EL (cell line): ENCODE measurements at places on chromosomes 7 and 10.

- DNase-seq, result no peak
Observed at GRCh38 chr10:123270806-123271205, 116.6 kb downstream of the BUB3 start.

DNA sequence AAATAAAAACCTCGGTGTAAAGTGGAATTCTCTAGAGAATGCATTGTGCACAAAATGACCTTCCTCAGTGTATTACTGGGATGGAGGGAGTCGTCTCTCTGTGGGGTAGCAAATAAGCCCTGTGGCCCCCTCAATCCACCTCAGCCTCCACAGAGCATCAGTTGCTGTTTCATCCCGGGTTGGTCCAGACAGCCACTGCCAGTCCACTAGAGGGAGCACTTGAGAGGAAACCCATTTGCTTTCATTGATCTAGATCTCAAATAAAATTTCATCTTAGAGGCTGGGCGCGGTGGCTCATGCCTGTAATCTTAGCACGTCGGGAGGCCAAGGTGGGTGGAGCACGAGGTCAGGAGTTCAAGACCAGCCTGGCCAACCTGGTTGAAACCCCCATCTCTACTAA is 1128.7 kb downstream of the CNTNAP2 start:
- DNase-seq, result peak; percentile 42

GRCh38 chr7:29937132-29937531 is 52.5 kb downstream of the SCRN1 start:
- DNase-seq, result no peak

DNA sequence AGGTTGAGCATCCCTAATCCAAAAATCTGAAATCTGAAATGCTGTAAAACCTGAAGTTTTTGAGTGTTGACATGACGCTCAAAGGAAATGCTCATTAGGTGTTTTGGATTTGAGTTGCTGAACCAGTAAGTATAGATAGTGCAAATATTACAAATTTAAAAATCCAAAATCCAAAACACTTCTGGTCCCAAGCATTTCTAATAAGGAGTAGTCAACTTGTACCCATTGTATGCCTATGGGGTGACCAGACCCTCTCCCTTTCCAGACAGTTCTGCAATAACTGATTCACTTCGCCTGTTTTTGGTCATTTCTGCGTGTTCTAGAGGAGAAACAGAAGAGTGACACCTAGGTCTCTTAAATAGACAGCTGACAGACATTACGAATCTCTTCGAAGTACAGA is 90.3 kb downstream of the MMRN2 start:
- DNase-seq, result no peak

DNA sequence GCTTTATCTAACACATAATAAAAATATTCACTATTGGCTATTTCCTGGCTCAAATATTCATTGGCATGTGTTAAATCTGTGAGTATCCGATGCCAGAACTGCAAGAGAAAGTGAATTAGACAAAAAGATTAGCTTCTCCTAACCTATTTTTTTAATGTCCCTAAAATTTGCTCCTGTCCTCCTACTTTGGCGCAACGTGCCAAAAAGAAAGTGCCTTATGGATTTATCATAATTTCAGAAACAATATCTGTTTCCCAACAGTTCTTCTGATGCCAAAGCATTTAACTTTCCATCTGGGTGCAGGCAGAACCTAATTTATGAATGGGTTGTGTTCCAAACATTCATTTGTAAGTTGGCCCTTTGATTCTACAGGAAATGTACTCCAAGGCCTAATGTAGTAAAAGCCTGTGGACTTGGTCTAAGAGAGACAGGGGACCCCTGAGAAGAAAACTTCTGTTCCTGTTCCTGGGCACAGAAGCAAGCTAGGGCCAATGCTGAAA is 15.4 kb downstream of the PIP4K2A start:
- DNase-seq, result no peak

DNA sequence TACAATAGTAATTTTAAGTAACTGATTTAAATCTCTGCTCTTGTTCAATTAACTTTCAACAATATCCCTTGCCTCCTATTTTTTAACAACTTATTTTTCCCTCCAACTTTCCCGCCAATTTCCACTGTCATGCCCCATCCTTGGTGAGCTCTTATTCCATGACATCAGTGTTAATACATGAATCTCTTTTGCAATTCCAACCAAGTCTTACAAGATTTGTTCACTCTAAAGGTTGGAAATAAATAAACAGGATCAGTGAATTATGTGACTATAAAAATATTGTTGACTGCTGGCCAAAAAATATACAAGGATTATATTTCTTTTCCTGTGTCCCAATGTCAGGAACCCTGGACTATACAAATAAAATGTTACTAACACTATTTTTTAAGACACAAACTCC is 21.0 kb upstream of the AGMO start:
- DNase-seq, result no peak

DNA sequence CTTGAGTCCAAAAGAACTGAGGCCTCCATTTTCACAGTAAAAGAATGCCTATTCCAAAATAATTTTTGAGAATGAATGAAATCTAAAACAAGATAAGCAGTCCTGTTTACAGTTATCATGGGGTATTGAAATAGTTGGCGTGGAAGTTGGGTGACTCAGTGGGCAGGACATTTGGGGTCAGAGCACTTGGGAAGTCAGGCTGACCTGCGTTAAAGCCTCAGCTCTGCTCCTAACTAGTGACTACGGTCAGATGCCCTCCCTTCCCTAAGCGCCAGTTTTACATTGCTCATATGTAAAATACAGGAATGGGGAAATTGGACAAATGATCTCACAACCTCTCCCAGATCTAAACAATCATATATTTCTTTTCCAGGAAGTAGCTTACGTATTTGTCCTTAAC is 2.3 kb upstream of the PAPSS2 start:
- peak; percentile 96 for DNase-seq

GRCh38 chr10:84765656-84766055 is 437.3 kb downstream of the CCSER2 start:
- no peak for DNase-seq

DNA sequence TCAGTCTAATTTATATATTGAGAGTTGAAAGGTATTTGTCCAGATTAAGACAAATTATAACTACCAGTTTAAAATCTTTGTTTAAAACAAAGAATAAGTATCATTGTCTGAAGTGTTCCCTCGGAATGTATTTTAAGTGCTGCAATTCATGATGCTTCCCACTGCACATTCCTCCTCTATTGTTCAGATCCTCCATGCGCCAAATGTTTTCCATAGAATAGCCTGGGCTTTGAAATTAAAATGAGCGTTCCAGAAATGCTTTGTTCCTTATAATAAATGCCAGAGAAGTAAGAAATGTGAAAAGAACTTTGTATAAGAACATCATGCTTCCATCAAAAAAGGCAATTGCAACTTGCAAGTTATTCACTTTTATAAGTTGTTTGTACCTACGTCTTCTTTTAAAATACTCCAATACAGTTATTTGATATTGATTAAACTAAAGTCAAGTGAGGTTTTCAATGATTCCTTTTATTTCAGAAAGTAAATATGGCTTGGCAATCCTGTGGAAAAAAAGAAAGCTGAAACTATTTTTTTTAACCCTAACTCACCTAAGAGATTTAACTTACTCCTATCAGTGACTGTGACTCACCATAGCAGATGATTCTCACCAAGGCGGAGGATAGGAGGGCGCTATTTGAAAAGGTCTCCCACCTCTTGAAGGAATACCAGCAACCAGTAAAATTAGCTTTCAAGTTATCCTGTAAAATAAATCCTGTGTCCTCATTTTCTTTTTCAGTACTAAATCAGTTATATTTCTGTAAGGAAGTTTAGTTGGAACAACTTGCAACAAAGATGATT is 85.8 kb downstream of the CTNNA3 start:
- DNase-seq, result peak; percentile 57

DNA sequence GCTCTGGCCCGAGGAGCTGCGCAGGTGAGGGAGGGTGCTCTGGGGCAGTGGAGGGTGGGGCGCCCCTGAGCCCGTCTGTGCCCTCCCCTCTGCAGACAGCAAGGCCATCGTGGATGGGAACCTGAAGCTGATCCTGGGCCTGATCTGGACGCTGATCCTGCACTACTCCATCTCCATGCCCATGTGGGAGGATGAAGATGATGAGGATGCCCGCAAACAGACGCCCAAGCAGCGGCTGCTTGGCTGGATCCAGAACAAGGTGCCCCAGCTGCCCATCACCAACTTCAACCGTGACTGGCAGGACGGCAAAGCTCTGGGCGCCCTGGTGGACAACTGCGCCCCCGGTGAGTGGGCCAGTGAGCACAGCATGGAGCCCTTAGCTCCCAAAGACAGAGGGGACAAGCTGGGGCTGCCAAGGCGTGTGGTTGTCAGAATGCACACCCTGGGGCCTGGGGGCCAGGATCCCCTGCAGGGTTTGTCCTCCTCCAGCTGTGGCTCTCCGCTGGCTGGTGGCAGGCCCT is 5.1 kb downstream of the FLNC start:
- DNase-seq, result no peak

DNA sequence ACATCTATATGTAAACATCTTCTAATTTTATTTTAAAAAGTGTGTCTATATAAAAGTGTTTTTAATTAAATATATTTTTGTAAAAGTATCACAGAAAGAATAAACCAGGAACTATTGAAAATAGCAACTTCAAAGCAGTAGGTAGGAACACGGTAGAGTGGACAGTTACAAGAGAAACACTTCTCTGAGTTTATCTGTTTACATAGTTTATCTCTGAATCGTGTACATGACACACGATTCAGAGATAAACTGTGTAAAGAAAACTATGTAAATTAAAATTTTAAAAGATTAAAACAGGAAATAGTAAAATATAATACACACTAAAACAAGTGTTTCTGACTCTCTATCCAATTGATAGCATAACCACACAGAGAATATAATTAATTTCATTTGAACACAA is 25.1 kb upstream of the FAM170B start:
- DNase-seq, result no peak

- no peak for DNase-seq
Observed at GRCh38 chr7:1211611-1212010, 21.1 kb upstream of the UNCX start.

DNA sequence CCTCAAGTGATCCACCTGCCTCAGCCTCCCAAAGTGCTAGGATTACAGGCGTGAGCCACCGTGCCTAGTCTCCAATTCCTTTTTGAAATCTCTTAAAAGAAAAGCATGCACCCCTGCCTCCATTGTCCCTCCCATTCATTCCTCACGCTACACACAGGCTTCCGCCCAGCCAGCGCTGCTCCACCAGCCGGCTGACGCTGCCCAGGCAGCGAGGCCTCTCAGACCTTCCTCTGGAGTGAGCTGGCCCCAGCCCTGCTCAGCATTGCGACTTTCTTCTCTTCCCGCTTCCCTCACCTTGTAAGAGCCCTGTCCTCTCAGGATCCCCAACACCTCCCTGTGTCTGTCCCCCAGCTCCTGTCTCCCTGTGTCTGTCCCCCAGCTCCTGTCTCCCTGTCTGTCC is 23.6 kb downstream of the RGS10 start:
- DNase-seq, result no peak

- no peak for DNase-seq
Observed at GRCh38 chr7:49800031-49800430, 26.6 kb downstream of the VWC2 start.

GRCh38 chr7:77665161-77665560 is 31.1 kb upstream of the RSBN1L start:
- no peak for DNase-seq

GRCh38 chr10:33214174-33214573 is 120.3 kb downstream of the NRP1 start:
- DNase-seq, result no peak

GRCh38 chr7:29207162-29207801 is 12.7 kb downstream of the CHN2 start:
- no peak for DNase-seq

DNA sequence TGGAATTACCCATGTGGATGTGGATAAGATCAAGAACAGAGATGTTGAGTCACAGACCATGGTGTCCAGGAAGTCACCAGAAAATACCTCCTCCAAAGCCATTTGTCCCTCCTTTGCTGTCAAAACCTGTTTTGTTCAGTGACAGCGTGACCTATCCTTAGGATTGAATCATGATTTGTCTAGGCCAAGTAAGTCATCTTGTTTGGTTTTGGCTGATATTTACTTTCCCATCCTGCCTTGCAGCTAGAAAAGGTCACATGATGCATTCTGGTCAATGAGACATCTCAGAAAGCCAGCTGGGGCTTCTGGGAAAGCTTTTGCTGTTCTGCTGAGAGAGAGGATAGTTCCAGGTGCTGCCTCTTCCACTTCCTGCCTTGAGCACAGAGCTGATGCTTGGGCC is 225.3 kb upstream of the ZMIZ1 start:
- no peak for DNase-seq

DNA sequence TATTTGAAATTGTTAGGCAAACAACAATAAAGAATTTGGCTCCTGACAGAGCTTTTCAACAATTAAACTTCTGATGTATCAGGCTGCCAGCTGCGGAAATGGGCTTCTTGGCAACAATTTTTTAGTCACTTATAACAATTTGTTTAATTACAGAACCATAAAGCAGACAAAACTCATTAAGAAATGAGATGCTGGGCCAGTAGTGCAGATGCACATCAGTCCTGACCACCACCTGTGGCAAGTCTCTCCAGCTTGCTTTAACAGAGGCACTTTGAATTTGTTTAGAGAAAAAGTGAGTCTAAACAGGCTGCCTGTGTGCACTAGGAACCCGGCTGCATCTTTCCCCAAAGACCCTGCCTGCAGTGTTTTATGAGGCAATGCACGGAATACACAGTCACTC is 1124.4 kb downstream of the NXPH1 start:
- DNase-seq, result no peak
